Suppressor macrophage treated with lipopolysaccharide for 1 hour (primary cell): ENCODE measurements at places on chromosomes 3 and 15.

DNA sequence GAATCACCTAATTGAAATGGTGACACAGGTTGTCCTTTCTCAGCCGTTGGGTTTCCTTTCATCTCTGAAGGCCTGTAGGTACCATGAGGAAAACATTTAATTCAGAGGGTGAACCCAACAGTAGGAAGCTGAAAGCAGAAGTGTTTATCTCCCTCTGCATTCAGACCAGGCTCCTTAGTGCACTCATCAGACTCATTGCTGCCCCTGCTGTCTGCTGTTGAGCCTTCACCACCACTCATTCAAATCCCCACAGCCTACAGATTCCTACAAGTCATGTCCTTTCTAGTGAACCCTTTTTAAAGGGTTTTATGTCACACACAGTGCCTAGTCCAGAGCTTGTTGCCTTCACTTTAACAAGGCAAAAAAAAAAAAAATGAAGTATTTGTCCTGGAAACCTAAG lies 13.4 kb downstream of the WDR48 start:
- DNase-seq: peak; percentile 66

- no peak for DNase-seq
Observed at GRCh38 chr15:75164625-75165350, 36.9 kb upstream of the C15orf39 start.

DNA sequence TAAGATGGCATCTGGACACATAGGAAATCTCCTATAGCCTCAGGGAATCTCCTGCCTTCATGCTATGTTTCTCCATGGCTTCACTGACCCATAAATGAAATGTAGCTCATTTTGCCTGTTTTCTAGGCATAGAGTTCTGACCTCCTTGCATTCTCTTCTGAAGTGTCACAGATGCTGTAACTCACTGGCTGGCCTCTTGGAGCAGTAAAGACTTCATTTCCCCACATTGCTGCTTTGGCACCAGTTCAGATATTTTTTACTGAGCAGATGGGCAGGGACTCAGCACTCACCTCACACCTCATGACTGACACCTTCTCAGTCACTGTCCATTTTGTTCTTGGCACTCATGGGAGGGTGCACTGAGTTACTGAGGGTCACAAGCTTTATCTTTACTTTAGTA lies 286.7 kb upstream of the TGFBR2 start:
- DNase-seq: peak; percentile 44

DNA sequence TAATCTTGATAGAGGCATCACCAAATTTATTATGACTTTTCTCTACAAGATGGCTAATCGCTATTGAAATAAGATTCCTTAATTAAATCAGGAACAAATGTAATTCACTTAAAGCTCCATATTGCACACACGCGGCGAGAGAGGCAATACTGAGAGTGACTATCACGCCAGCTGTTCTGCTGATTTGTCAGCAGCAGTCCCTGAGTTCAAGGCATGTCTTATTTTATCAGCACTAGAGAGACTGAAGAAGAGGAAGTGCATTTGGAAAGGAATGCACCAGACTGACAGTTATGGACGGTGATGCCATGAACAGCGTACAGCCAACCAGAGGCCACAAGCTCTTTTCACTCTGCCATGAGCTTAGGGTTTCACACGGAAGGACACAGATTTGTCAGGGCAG lies 83.6 kb upstream of the SLCO3A1 start:
- DNase-seq: no peak

GRCh38 chr3:168659015-168659414 lies 563.3 kb upstream of the GOLIM4 start:
- no peak for DNase-seq

DNA sequence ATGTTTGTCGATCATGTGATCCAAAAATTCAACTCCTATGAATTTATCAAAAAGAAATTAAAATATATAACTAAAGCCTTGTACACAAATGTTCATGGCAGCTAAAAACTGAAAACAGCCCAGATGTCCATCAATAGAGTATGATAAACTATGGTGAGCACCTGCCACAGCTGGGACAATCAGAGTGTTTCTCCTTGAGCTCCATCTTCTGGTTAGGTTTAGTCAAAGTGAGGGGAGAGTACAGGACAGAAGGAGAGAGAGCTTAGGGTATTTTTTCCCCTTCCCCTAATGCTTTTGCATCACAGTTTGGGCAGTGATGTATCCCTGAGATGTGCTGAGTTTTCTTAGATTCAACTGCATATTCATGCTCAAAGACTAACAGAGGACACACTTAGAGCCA lies 65.5 kb downstream of the FSIP1 start:
- no peak for DNase-seq

DNA sequence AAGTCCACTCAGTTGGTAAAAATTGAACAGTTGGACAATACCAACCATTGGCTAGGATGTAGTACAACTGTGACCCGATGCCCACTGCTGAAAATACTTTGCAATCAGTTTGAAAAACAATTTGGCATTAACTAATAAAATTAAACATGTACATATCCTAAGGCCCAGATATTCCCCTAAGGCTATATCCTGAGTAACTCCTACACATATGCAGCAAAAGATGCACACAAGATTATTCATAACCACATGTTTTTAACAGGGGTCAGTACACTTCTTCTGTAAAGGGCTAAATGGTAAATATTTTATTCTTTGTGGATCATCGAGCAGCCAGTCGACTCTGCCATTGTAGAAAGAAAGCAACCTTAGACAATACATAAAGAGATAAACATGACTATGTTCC lies 116.3 kb downstream of the MEX3B start:
- DNase-seq: no peak
